Stimulated activated CD8-positive, alpha-beta memory T cell treated with anti-CD3 and anti-CD28 coated beads, Interleukin-2, amount 100 ng/mL, for 48 hours (primary cell): ENCODE measurements at places on chromosomes 16 and 17.

DNA sequence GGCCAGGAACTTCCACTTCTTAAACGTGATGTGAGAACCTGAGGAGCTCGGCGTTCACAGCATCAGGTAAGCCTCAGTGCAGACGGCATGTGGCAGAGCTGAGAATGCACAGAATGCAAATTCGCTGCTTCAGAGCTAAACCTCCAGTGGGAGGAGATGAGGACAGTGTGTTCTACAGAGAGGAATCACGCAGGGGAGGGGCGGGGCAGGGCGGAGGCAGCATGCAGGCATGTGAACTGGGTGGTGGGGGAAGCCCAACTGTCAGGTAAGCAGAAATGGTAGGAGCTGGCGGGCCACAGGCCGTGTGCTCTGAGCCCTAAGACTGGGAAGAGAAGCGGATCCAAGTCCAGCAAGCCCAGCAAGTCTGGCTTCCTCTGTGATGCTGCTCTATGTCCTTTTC is 94.7 kb downstream of the ZNF778 start:
- DNase-seq: no peak

- no peak for DNase-seq
Measured at GRCh38 chr16:14502256-14502875, 127.7 kb downstream of the PARN start.

- no peak for DNase-seq
Measured at GRCh38 chr17:17700251-17700969, 19.2 kb downstream of the RAI1 start.

GRCh38 chr17:66691644-66692420 is 143.1 kb upstream of the CACNG5 start:
- DNase-seq: no peak

- DNase-seq: no peak
Measured at GRCh38 chr17:75970626-75971025, 8.3 kb downstream of the ACOX1 start.

DNA sequence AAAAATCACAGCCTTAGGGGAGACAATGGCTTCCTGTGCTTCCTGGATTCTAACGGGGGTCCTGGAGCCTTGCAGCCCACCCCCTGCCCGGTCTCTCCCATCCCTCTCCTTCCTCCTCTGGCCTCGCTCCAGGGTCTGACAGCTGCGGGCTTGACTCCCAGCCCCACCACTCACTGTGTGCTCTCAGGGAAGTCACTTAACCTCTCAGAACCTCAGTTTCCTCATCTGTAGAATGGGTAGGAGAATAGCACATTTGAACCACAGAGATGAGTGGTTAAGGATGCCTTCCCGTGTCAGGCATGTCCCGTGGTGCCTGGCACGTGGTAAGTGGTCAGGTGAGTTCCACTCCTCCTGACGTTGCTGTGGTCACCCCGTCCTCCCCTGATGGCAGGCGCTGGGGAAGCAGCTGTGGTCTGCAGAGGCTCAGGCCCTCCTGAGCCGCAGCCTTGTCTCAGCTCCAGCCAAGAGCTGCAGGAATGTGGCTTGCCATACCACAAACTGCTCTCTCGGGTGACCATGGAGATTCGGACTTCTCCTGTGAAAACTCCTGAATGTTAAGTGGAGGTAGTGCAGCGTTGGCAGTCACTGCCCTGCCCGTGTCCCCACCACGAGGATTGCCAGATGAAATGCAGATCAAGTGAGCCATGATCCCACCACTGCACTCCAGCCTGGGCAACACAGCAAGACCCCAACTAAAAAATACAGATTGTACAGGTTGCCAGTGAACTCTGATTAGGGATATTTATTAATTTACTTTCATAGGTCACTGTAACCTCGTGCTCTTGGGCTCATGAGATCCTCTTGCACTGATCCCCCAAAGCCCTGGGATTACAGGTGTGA is 85.7 kb downstream of the NT5M start:
- no peak for DNase-seq

- no peak for DNase-seq
Measured at GRCh38 chr17:71118039-71118438, 948.7 kb downstream of the KCNJ2 start.

- DNase-seq: no peak
Measured at GRCh38 chr16:77816293-77816692, 27.9 kb downstream of the VAT1L start.

- DNase-seq: no peak
Measured at GRCh38 chr17:71164561-71164960, 956.3 kb upstream of the SOX9 start.

DNA sequence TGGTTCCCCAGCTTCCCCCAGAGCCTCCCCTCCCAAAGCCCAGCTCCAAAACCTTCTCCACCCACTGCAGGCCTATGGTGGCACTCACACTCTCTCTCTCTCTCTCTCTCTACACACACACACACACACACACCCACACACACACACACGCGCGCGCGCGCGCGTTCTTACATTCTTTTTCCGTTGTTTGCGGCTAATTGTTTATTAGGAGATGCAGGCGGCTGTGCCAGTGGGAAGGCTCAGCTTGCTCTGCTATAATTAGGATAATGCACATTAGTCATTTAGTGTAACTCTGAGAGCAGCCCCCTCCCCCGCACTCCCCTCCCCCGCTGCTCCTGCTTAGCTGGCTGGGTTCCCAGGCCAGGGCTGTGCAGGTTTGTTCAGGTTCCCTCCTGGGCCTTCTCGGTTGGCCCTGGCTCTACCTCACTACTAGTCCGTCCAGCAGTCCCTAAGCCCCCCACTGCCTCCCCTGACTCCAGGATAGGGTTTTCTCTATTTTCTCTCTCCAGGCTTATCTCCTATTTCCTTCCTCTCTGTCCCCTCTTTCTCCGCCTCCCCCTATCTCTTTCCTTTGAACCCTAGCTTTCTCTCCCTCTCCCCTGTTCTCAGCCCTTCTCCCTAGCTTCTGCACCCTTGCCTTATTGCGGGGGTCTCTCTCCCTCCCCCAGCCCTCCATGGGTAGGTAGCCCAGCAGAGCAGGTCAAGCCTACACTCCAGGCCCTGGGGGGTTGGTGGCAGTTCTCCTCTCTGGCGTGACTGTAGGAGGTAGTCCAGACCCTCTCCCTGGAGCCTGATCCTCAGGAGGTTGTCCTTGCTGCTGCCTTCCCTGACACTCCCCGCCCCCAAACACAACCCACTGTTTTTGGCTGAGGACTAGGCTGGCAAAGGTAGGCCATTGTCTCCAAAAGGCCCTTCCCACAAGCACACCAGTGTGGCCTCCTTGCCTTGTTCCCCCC is 34.0 kb downstream of the TMEM132E start:
- DNase-seq: no peak

- DNase-seq: no peak
Measured at GRCh38 chr16:18788828-18789514, 1.2 kb downstream of the RPS15A start.

GRCh38 chr17:81459224-81459623 is 53.4 kb downstream of the ACTG1 start:
- no peak for DNase-seq

- no peak for DNase-seq
Measured at GRCh38 chr16:76749780-76750375, 441.1 kb upstream of the MON1B start.

DNA sequence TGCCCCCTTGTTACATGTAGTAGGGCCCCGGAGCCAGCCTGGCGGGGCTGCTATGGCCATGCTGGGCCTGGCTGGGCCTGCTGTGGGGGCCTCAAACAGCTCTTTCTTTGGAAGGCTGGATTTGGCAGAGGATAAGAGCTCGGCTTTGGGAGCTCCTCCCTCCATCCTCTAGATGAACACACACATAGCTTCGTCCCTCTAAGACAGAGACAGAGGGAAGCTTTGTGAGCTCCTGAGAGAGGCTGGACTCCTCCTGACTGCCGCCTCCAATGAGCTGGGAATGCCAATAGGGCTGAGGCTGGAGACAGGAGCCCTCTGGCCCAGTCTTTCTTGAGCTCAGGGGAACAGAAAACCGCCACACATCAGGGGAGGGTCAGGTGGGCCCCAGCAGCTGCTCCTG is 37.3 kb upstream of the CDC42EP4 start:
- DNase-seq: no peak
